Stimulated activated CD4-positive, alpha-beta T cell treated with anti-CD3 and anti-CD28 coated beads, Interleukin-4, amount 100 ng/mL, for 24 hours (primary cell): ENCODE measurements at places on chromosomes 16 and 17.

DNA sequence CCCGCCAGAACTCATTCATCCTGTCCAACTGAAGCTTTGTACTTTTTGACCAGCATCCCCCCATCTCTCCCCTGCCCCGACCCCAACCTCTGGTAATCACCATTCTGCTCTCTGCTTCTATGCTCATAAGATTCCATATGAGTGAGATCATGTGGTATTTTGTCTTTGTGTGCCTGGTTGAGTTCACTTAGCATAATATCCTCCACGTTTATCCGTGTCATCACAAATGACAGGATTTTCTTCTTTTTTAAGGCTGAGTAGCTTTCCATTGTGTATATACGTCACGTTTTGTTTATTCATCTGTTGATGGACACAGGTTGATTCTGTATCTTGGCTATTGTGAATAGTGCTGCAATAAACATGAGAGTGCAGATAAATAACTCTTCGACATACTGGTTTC is 278.9 kb downstream of the SNX29 start:
- no peak for DNase-seq

GRCh38 chr17:49016775-49017463 is 19.7 kb downstream of the IGF2BP1 start:
- DNase-seq: no peak

DNA sequence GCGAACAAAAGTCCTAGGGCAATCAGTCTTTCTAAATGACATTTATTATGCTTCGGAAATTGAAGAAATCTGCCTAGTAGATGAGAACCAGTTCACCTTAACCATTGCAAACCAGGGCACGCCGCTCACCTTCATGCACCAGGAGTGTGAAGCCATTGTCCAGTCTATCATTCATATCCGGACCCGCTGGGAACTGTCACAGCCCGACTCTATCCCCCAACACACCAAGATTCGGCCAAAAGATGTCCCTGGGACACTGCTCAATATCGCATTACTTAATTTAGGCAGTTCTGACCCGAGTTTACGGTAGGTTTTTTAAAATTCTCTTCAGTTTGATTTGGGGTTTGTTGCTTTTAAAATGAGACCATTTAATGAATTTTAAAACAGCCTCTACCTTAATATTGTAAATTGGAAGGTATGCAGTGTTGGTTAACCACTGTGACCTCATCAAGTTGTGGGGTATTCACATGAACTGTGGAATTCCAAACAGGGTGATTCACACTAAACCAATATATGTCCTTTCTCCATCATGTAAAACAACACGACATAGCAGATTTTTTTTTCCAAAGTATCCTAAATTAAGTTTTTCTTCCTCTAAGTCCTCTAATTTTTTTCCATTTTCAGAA is 6.2 kb upstream of the EVI2A start:
- DNase-seq: no peak

DNA sequence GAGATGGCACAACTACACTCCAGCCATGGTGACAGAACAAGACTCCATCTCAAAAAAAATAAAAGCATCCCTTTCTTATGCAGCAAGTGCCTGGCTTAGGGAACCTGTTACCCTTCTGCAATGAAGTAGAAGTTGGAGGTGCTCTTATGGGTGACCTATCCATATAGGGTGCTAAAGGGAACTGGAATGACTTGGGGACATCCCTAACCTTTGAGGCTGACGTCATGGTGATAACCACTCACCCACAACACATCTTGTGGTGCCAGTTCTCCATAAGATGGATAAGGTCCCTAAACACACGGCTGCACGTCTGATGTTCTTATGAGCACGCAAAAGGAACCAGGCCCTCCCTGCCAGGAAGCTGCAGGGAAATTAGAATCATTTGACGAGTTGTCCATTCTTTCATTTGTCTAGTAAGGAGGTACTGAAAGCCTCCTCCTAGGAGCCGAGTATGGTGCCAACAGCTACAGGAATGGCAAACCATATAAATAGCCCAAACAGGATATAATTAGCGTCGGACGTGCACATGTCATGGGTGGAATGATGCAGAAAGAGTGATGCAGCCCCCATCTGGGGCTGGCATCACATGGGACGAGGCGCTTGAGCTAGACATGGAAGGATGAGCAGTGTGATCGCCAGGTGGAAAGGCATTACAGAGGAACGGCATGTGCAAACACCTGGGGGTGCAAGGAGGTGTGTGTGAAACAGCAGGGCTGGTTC is 52.5 kb downstream of the ARHGAP27 start:
- DNase-seq: no peak

GRCh38 chr17:40153603-40154236 is 13.4 kb downstream of the CASC3 start:
- DNase-seq: peak; percentile 35

DNA sequence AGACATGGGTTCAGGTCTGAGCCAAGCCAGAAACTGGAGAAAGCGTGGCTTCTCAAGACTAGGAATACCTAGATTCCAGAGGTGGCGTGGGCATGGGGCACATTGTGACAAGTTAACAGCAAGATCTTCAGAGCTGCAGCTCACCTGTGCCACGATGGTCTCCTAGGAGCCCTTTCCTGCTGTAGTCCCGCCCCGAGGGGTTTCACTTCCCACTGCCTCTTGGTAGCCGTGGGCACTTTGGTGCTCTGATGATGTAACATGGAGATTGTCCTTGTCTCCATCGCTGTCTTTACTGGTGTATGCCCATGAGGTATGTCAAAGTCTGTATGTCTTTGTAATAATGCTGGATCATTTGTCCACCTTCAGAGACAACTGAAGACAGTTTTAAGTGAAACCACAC is 89.7 kb downstream of the WWOX start:
- DNase-seq: no peak

- DNase-seq: no peak
These were observed 111.2 kb upstream of the ASIC2 start for GRCh38 chr17:33404070-33404819.

GRCh38 chr16:12646490-12647274 is 157.0 kb downstream of the CPPED1 start:
- peak; percentile 28 for DNase-seq

DNA sequence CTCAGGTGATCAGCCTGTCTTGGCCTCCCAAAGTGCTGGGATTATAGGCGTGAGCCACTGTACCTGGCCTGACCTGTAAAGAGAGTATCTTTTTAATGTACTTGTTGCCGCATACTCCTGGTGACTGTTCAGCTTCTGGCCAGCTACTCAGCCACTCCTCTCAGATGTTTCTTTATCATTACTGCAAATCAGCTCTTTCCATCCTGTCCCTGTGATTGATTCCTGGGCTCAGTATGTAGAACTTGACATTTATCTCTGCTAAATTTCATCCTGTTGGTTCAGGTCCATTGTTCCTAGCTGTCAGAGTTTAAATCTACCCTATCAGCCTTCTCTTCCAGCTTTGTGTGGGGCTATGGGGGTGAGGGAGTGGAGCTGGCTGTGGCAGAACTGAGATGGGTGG is 211.5 kb upstream of the ASIC2 start:
- DNase-seq: no peak

GRCh38 chr17:45895304-45895968 is 1.1 kb downstream of the MAPT start:
- peak; percentile 10 for DNase-seq

DNA sequence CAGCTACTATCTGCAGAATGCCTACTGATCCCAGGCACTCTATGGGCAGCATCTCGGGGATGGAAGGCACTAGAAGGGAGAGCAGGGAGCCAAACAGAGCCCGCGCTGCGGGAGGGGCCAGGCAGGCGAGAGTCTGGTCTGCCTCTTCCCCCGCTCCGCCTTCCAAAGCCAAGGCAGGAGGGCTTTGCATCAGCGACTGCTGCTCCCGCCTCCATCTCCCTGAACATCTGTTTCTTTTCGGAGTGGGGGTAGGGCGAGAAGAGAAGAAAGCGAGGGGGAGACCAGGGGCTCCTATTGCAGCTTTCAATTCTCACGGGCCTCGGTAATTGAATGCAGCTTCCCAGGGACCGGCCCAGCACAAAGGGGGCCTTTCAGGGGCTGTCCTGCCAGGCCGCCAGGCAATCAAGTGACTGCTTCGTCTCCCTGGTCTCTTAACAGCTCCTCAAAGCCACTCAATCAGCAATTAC is 31.4 kb upstream of the CDC42EP4 start:
- no peak for DNase-seq

DNA sequence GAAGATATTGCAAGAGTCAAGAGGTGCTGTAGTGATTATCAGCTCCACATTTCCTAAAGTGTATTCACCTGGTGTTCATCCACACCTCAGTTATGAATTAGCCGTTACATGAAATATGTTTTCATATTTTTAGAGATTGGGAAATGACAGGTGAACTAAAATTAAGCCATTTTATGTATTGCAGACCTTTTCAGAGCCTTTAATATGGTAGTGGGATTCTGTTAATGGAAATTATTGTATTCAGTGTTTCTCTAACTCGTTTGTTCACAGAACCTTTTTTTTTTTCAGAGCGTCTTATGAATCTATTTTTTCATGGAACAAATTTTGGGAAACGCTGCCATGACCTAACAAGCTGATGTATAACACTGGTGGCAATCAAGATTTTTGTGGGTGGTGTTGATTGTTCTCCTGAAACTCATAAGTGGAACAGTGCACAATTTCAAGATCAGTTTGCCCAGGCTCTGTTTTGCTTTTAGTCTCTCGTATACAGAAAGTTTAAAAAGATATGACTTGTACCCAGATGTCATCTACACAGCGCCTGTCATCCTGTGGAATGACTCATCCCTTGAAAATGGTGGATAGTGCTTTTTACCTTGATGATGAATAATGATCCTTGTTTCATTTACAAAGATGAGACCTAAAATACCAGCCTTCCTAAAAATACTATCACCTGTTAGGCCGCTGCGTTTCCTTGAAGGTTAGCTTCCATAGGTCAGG is 88.8 kb downstream of the ARHGAP44 start:
- no peak for DNase-seq

GRCh38 chr17:40344421-40345160 is 19.9 kb downstream of the GJD3 start:
- DNase-seq: no peak

GRCh38 chr17:46108550-46109110 is 84.6 kb downstream of the KANSL1 start:
- DNase-seq: no peak

DNA sequence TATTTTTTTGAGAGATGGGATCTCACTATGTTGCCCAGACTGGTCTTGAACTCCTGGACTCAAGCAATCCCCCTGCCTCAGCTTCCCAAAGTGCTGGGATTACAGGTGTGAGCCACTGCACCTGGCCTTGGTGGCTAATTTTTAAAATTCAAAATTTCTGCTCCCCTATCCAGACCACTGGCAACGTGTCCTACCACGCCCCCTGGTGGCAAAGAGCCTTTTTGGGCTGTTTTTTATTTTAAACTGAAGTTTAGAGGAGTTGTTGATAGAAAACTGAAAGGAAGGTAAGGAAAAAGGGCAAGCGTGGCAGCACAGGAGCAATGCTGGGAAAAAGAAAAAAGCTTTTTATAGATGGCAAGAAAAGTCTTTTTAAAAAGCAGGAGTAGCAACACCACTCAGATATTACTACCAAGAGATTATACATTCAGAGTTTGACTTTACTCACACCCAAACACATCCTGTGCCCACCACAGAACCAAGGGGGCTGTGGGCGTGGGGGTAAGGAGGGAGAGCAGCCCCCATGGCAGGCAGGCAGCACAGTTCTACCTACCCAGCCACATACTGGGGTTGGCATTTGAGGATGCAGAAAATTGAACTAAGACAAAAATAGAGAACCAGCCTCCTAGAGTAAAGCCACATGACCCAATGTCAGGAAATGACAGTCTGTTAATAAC is 4.2 kb upstream of the MXRA7 start:
- DNase-seq: peak; percentile 82

DNA sequence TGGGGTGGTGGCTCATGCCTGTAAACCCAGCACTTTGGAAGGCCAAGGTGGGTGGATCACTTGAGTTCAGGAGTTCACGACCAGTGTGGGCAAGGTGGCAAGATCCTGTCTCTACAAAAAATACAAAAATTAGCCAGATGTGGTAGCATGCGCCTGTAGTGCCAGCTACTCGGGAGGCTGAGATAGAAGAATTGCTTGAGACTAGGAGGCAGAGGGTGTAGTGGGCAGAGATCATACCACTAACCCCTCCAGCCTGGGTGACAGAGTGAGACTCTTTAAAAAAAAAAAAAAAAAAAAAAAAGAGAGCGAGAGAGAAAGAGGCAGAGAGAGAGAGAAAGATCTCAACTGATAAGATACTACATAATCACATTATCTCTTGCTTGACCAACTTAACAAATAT is 45.9 kb downstream of the KANSL1 start:
- peak; percentile 28 for DNase-seq

DNA sequence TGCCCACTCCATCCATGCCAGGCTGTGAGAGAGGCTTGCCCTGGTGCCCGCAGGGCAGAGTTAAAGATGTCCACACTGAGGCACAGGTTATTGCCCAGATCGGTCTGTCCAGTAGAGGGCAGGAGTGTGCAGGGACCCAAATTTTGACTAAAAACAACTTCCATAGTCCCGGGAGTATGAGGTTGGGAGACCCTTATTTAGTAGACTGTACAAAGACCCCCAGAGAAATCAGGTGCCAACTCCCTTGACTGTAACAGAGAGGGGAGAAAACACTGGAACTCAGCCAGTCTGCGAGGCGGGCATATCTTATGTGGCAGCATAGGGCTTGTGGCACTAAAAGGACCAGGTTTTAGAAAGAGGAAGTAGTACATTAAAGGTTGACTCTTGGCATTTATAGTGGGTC is 43.4 kb downstream of the HNF1B start:
- DNase-seq: peak; percentile 46

GRCh38 chr16:3481696-3482658 is 13.3 kb downstream of the C16orf90 start:
- DNase-seq: no peak

DNA sequence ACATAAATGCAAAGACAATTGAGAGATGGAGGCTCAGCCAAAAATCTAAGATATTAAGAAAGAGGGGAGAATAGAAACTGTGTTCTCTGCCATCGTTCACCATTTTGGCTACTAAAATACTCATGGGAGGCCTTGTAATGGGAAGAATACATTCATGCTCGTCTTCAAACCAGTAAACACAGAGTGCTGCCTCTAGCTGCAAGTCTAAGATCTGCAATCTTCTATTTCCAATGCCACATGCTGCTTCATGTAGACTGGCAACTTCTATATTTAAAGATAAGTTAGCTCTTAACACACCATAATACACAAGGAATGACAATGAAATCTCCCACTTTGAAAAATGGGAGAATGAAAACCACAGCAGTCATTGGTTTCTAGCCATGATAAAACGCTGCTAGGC is 387.3 kb downstream of the HS3ST3B1 start:
- no peak for DNase-seq

DNA sequence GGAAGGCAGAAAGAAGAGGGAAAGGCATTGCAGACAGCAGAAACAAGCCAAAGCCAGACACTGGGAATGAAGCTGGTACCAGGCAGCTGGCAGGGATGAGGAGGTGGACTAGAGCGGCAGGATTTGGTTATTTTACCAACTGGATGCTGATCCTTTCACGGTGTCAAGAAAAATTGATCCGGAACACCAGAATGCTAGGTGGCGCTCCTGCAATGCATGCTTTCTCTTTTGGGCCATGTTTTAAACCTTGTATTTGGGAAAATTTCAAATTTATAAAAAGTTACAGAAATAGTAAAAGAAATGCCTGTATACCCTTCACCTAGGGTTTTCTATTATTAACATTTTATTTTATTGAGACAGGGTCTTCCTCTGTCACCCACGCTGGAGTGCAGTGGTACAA is 224.7 kb downstream of the SOX9 start:
- no peak for DNase-seq
